Caco-2 (cell line): ENCODE measurements at places on chromosomes 1 and 21.
A peak's percentile ranks its signal among the peaks of the same experiment; 100 is the strongest.

DNA sequence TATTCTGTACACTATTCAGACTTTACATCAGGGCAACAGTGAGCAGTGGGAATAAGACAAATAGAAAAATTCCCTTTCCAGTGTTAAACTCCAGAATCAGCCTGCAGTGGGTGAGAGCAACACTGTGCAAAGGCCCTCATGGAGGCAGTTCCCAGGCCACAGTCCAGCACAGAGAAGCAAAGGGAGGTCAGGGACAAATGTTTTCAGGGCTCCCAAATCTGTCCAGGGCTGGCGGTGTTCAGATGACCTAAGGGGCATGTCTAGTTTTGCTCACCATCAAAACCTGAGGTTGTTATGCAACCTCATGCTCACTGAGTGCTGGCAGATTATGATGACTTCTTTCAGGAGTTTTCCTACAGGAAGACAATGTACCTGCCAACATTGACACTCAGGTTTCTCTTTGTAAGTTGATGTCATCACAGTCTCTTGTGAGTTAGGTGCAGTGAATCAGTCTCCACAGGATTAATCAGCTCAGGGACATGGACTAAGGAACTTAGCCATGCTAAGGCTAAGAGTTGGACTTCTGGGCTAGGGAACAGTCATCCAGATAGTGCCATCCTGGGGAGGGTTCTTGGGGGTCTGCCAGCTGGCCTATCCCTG, 3.6 kb upstream of the LCE5A start:
- no peak overlapping the region for H3K4me3 ChIP-seq
- H3K27ac ChIP-seq = no peak overlapping the region

DNA sequence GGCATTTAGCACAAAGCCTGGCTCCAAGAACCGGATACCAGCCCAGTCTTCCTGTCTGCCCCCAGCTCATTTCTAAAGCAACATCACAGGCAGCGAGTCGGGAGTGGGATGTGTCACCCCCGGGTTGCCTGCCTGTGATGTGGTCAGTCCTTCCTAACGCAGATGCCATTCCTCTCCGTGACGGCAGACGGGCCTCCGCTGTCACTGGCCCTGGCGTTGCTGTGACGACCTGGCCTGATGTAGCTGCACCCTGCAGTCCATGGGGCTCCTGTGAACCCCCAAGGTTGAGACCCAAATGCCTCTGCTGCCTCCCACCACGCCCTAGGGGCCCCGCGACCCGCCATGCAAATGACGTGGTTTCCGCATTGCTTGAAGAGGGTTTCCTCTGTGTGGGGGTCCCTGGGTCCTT, 12.3 kb downstream of the TNFRSF1B start:
- no peaks in the 10 kb centered on the region for H3K36me3 ChIP-seq
- no peak overlapping the region for H3K4me3 ChIP-seq
- DNase-seq = no peak
- H3K27me3 ChIP-seq = no peaks in the 10 kb centered on the region

DNA sequence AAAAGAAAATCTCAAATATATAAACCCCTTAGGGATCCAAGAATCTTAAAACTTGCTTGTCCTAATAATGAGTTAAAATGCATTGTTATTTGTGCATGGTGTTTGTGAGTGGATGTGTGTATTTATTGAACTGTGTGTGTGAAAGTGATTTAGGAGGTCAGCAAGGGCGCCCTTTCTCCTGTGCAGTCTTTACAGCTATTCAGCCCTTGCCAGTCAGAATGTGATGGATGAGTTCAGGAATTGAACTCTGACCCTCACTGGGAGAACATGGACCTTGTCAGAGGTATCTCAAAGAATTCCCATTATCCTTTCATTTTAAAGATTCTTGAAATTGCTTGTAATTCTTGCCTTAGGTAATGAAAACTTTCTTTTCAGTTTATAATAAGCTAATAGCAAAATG, 493.0 kb upstream of the ADGRL4 start:
- no peaks in the 10 kb centered on the region for H3K36me3 ChIP-seq
- H3K27ac ChIP-seq = no peak overlapping the region
- no peaks in the 10 kb centered on the region for H3K4me1 ChIP-seq
- H3K4me3 ChIP-seq = no peak overlapping the region
- H3K27me3 ChIP-seq = no peaks in the 10 kb centered on the region
- no peak for DNase-seq

GRCh38 chr1:167964646-167965045, 27.8 kb upstream of the MPC2 start:
- H3K27me3 ChIP-seq = no peaks in the 10 kb centered on the region
- H3K27ac ChIP-seq = no peak overlapping the region
- peaks cover 23% of the 10 kb centered on the region for H3K4me1 ChIP-seq
- no peaks in the 10 kb centered on the region; the same call in 1 of the 2 replicates for H3K36me3 ChIP-seq
- no peak overlapping the region for H3K4me3 ChIP-seq
- DNase-seq = no peak

DNA sequence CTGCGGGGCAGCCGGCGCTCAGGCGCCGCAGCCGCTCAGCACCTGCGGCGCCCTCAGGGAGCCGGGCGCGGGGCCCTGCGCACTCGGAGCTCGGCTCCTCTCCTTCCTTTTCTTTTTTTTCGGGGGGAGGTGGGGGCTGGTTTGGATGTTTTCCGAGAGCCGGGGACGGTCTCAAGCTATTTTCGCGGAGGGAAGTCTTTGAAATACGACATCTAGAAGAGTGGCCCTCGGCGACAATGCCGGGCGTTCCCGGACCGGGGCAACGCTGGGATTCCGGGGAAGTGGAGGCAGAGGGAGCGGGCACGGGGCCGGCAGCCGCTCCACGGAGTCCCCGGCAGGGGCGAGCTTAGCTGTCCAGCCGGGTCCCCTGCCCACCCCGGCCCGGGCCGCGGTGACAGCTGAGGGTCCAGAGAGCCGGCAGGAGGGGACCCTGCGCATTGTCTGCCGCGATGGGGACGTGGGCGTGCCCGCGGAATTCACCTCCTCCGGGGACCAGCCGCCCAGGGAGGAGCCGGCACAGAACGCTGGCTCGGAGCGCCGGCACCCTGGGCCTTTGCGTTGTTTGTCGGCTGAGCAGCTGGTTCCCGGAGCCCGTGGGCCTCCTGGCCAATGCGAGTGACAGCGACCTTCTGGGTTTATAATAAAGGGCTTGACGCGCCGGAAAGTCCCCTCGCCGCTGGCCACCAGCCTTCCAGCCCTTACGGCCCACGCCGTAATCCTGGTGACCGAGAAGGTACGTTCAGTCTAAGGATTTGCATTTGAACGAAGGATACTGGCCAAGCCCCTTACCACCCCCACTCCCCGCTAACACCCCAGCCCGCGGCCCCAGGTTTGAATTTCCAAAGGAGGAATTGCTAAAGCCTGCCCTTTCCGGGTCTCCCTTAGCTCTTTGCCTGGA, 582 bp downstream of the SLC37A1 start:
- peak; percentile 48 for DNase-seq
- no peaks in the 10 kb centered on the region for H3K27me3 ChIP-seq
- H3K4me1 ChIP-seq = peaks cover 31% of the 10 kb centered on the region
- peak overlapping the region; percentile 29 for H3K27ac ChIP-seq
- no peaks in the 10 kb centered on the region for H3K36me3 ChIP-seq
